ENCODE measurements at places on chromosomes 5 and 9. TPM values are rescaled to one million over a fixed set of nuclear protein-coding genes. Genes with fewer than 3 reads are reported as not detected.

IL3 gene
- not detected for total RNA-seq

PHYHD1 gene
- total RNA-seq = 56.5 TPM

FOXD4 gene
- total RNA-seq = not detected

SHOC1 gene
- 0.11 TPM for total RNA-seq

INSYN2B gene
- total RNA-seq = 0.87 TPM

ERP44 gene
- 27.4 TPM for total RNA-seq

GDNF gene
- total RNA-seq = 0.06 TPM

C9orf50 gene
- 0.11 TPM for total RNA-seq

Data from adrenal gland (tissue), 19 donors.